Esophagus muscularis mucosa (tissue), 4 donors: ENCODE measurements at places on chromosomes 5 and 9. TPM values are rescaled to one million over a fixed set of nuclear protein-coding genes. Genes with fewer than 3 reads are reported as not detected.

Gene PTGES2
- 72.7 TPM for total RNA-seq

DNA sequence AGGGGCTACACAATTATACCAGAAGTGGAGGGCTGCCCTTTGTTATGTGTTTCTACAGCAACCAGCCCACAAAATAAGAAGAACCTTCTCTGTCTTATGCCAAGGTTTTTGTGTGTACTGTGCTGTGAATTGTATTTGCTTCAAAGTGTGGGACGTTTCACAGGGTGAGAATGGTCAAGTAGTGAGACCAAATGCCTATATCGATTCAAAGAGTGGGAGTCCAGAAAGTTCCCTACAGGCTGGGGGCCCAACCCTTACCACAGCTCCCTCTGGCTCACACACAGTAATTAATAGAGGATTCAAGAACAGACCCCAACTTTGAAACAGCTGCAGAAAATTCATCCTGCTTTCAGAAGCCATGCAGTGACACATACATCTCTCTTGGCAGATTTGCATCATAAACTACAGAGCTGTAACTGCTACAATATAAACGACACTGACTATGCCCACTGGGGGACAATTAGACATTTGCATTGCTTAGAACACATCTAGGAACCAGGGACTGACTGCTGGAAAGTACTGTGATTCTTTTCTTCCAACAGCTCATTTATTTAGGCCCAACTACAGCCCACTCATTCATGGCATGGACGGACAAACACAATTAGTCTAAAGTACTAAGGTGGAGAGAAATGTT, 12.8 kb downstream of the ENC1 start:
- no peaks in the 10 kb centered on the region for H3K4me1 ChIP-seq
- H3K27me3 ChIP-seq: no peaks in the 10 kb centered on the region
- no peak for DNase-seq

GRCh38 chr5:109324351-109324750, 85.4 kb downstream of the PJA2 start:
- H3K4me3 ChIP-seq: no peak overlapping the region
- peak; percentile 77 for DNase-seq

DNA sequence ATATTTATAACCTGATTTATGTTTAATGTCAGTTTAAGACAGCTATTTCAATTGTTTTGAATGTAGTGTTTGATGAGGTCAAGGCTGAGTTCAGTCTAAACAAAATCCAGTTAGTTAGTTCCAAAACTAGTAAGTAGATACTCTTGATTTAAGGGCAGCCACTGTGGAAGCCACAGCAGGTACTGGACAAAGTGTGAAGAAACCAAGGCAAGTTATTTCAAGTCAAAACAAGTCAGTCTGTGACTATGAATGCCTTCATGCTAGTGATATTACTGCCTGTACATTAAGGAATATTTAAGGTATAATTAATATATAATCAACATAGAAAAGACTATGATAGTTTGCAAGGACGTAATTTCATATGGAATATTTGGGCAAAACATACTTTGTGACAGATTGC, 362.3 kb downstream of the DMRTA1 start:
- H3K27ac ChIP-seq: no peak overlapping the region
- H3K4me1 ChIP-seq: no peaks in the 10 kb centered on the region
- H3K4me3 ChIP-seq: no peak overlapping the region
- no peaks in the 10 kb centered on the region for H3K36me3 ChIP-seq
- no peaks in the 10 kb centered on the region for H3K27me3 ChIP-seq

GRCh38 chr5:115558388-115558956, 13.9 kb upstream of the FEM1C start:
- no peaks in the 10 kb centered on the region for H3K36me3 ChIP-seq
- H3K27me3 ChIP-seq: no peaks in the 10 kb centered on the region
- no peak overlapping the region for H3K4me3 ChIP-seq
- peak overlapping the region; percentile 68 for H3K27ac ChIP-seq
- no peak for DNase-seq

Gene ADAMTSL1
- 172 TPM for total RNA-seq

Gene CERCAM
- total RNA-seq: 25.3 TPM

DNA sequence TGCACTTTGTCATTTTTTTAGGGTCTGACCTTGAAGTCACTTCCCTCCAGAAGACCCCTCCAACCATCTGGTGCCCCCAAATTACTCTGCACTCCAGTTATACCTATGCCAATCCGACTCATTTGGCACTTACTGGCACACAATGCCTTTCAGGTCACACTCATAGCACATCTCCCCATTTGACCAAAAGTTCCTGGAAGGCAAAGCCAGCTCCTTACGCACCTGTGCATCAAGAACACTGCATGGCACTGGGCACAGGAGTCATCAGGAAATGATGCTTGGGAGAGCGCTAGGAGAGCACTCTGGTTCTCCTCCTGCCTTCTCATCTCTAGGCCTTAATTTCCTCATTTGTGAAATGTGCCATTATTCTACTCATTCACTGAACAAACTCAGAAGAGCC, 2.9 kb downstream of the TNIP1 start:
- DNase-seq: no peak
- no peak overlapping the region for H3K27ac ChIP-seq
- no peak overlapping the region for H3K4me3 ChIP-seq

Gene C9
- not detected for total RNA-seq

DNA sequence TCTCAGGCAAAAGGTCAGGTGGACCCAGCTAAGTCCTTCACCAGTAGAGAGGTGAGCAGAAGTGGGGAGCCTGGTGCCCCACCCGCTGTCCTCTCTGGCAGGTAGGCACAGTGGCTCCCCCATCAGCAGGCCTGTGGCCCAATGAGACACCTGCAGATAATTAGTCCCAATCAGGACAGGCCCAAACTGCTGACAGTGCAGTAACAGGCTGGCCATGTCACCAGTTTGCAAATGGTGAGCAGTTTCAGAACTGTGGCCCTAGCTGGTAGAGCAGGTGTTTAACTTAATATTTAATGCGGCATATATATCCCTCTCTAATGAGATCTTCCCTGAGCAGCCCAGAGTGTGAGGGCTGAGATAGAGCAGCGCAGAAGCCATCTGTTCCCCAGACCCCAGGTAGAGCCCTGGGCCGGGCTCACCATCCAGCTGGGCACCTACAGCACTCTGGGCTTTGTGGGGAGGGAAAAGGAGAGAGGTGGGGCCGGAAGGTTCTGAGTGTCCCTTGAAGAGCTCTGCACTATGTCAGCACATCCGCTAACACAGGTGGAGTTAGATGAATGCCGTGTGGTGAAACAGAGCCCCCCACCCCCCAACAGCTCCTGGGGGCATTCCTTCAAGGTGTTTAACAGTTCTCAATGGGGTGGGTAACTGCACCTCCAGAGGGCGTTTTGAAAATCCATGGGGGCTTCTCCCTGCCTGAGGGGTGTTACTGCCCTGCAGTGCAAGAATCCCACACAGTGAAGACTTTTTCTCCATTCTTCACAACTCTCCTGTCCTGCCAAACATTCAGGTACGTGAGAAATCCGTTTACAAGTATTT, 120.5 kb downstream of the PAX5 start:
- no peaks in the 10 kb centered on the region for H3K27me3 ChIP-seq
- H3K4me3 ChIP-seq: no peak overlapping the region
- no peaks in the 10 kb centered on the region for H3K36me3 ChIP-seq
- H3K27ac ChIP-seq: no peak overlapping the region
- no peak for DNase-seq

Gene UHRF2
- total RNA-seq: 39.5 TPM

DNA sequence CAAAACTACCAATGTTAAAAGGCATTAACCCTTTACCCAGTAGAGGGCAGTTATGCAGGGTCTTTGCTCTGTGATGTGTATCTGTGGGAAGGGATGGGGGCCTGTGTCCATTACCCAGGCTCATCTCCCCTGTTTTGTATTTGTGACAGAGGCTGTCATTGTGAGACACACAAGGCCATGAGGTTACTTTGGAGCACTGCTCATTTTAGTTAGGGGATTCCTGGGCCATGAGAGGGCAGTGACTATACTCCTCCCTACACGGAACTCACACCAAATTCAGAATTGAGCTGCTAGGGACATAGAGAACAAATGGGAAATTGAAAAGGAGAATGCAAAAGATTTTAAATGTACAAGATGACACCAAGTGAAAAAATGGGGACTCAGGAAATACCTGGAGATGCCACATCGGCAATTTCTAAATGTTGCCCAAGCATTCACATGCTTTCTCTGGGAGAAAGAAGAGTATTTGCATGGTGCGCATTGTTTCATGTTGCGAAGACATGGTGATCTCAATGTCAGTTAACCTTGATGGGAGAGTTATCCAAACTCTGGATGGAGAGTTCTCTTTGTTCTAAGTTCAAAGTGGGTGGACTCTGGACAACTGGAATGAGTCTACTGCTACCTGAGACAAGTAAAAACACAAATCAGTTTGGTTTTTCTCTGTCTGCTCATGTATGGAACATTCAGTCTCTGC, 32.5 kb downstream of the C9orf152 start:
- H3K4me1 ChIP-seq: no peaks in the 10 kb centered on the region
- no peaks in the 10 kb centered on the region for H3K27me3 ChIP-seq
- H3K4me3 ChIP-seq: no peak overlapping the region
- no peak for DNase-seq
- H3K36me3 ChIP-seq: no peaks in the 10 kb centered on the region
- no peak overlapping the region for H3K27ac ChIP-seq

DNA sequence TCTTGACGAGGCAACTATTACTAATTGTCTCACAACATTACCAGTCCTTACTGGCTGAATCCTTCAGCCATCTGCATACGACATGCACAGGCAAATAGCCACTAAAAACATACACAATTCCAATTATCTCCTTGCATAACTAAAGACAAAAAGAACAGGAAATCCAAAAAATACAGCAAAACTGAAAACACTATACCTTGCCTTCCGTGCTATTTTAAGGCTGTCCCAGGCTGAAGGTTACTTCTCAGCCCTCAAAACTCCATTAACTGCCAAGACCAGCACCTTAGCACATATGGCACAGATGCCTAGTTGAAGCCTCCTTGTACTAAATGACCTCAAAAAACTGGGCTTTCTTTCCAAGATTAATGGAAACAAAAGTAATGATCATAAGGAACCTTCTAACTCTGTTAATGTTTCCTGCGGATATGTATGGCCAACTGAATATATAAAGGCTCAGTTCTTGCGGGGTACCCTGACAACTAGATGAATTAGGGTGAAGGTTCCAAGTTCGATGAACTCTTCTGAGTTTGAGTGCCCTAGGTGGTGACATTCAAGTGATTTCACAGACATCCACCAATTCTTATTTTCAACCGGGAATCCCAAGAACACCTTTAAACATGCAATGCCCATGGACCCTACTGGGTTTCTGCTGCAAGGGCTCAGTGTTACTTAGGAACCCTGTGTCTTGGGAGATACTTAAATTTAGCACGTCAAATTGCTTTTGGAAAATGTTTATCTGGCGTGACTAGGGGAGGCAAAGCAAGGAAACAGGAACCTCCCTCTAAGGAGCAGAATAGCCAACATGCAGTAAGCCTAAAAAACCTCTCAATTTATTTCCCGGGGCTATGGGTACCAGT, 455.3 kb downstream of the RAB3C start:
- peaks cover 45% of the 10 kb centered on the region for H3K4me1 ChIP-seq
- peak overlapping the region; percentile 69 for H3K4me3 ChIP-seq
- DNase-seq: no peak
- H3K36me3 ChIP-seq: no peaks in the 10 kb centered on the region
- no peaks in the 10 kb centered on the region for H3K27me3 ChIP-seq

- no peaks in the 10 kb centered on the region for H3K27me3 ChIP-seq
- DNase-seq: no peak
- H3K4me3 ChIP-seq: no peak overlapping the region
- H3K4me1 ChIP-seq: no peaks in the 10 kb centered on the region
Measured at GRCh38 chr9:111566234-111566633, 33.2 kb downstream of the PTGR1 start.

Gene PGGT1B
- 9.8 TPM for total RNA-seq

GRCh38 chr5:32360906-32361305, 48.2 kb upstream of the MTMR12 start:
- peaks cover 88% of the 10 kb centered on the region for H3K36me3 ChIP-seq
- DNase-seq: no peak
- H3K4me1 ChIP-seq: no peaks in the 10 kb centered on the region

GRCh38 chr5:68304421-68305052, 89.0 kb downstream of the PIK3R1 start:
- no peak overlapping the region for H3K4me3 ChIP-seq
- no peak overlapping the region for H3K27ac ChIP-seq
- DNase-seq: no peak
- peaks cover 19% of the 10 kb centered on the region for H3K36me3 ChIP-seq
- H3K27me3 ChIP-seq: no peaks in the 10 kb centered on the region

- no peaks in the 10 kb centered on the region for H3K27me3 ChIP-seq
- H3K27ac ChIP-seq: no peak overlapping the region
- H3K4me1 ChIP-seq: no peaks in the 10 kb centered on the region
- DNase-seq: no peak
- no peaks in the 10 kb centered on the region for H3K36me3 ChIP-seq
Measured at GRCh38 chr9:18405240-18405639, 68.7 kb upstream of the ADAMTSL1 start.

- no peak overlapping the region for H3K27ac ChIP-seq
- H3K4me1 ChIP-seq: no peaks in the 10 kb centered on the region
- no peak for DNase-seq
- H3K36me3 ChIP-seq: peaks cover 81% of the 10 kb centered on the region
Measured at GRCh38 chr5:69268899-69269298, 34.2 kb downstream of the CDK7 start.

DNA sequence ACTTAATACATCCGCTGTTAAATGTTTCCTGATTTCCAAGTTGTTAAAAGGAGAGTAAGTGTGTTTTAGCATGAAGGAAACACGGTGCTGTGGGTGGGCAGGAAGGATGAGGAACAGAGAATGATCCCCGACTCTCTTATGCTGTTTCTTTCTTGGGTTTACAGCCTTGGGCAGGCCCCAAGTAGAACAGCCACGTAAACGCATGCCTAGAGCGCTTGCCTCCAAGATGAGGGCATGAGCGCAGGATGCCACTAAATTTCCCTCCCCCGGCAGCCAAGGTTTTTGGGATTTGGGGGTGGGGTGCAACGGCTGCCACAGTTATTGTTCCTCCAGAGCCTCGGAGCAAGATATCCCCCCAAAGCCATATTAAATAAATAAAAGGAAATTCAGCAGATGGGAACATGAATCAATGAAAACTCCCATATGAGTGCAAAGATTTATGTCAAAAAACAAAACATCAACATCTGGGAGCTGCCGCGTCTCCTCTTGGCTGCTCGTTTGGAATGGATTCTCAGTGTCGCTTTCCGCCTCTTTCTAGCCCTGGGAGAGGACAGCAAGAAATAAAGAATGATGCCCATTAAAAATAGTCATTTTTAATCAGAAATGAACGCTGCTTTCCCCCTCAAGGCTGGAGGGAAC, 10.0 kb upstream of the DELE1 start:
- peak overlapping the region; percentile 50 for H3K4me3 ChIP-seq
- peaks cover 14% of the 10 kb centered on the region for H3K4me1 ChIP-seq
- H3K27me3 ChIP-seq: no peaks in the 10 kb centered on the region

GRCh38 chr9:23741351-23741750, 84.7 kb downstream of the ELAVL2 start:
- H3K27me3 ChIP-seq: no peaks in the 10 kb centered on the region
- H3K36me3 ChIP-seq: no peaks in the 10 kb centered on the region
- H3K4me1 ChIP-seq: no peaks in the 10 kb centered on the region
- no peak overlapping the region for H3K4me3 ChIP-seq

Gene ENTPD2
- 1.2 TPM for total RNA-seq

GRCh38 chr9:105439428-105439827, 8.4 kb upstream of the FSD1L start:
- no peaks in the 10 kb centered on the region for H3K36me3 ChIP-seq
- H3K4me3 ChIP-seq: no peak overlapping the region
- no peak for DNase-seq
- no peak overlapping the region for H3K27ac ChIP-seq

- no peak for DNase-seq
- H3K4me3 ChIP-seq: no peak overlapping the region
- H3K4me1 ChIP-seq: no peaks in the 10 kb centered on the region
- no peaks in the 10 kb centered on the region for H3K36me3 ChIP-seq
- no peaks in the 10 kb centered on the region for H3K27me3 ChIP-seq
Measured at GRCh38 chr9:35432076-35432475, 57.8 kb upstream of the RUSC2 start.

Gene YTHDC2
- 15.0 TPM for total RNA-seq
